Stimulated activated effector memory CD8-positive, alpha-beta T cell treated with anti-CD3 and anti-CD28 coated beads, Interleukin-12 subunit alpha, Interleukin-12 subunit beta, amount 100 ng/mL, for 72 hours (primary cell): ENCODE measurements at places on chromosomes 2 and 18.

DNA sequence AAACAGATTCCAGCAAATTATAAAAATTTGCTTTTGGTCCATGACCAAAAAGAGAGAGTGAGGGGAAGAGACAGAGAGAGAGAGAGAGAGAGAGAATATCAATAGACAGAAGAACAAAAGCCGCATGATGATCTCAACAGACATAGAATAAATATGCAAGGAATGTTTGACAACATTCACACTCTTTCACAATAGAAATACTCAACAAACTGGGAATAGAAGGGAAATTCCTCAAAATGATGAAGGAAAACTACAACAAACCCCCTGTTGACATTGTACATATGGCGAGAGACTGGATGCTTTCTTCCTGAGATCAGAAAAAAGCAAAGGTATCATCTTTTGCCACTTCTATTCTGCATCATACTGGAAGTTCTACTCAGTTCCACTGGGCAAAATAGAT lies 309.7 kb downstream of the RAD51AP2 start:
- DNase-seq, result no peak

GRCh38 chr2:96393989-96394761 lies 58.6 kb downstream of the NCAPH start:
- DNase-seq, result no peak

GRCh38 chr2:130864830-130865800 lies 28.4 kb downstream of the ARHGEF4 start:
- DNase-seq, result no peak

GRCh38 chr2:156779416-156780120 lies 343.4 kb downstream of the GPD2 start:
- DNase-seq, result no peak

- no peak for DNase-seq
Measured at GRCh38 chr2:198252472-198252871, 448.1 kb downstream of the PLCL1 start.

GRCh38 chr2:165839610-165840009 lies 45.6 kb upstream of the GALNT3 start:
- no peak for DNase-seq

DNA sequence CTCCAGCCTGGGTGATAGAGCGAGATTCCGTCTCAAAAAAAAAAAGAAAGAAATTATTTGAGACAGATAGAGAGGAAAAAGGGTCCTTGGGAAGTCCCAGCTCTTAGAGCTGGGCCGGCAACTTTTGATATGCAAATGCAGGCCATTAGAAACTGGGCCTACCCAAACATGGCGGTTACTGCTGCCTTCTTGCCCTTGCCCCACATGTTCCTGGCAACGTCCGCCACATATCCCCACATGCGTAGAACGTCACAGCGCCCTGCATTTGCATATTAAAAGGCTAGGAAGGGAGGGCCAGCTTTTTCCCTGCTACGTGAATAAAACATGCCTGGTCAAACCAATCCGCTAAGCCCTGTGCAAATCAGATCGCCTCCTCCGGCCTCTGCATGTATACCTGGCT lies 40.7 kb upstream of the LBH start:
- DNase-seq, result no peak

DNA sequence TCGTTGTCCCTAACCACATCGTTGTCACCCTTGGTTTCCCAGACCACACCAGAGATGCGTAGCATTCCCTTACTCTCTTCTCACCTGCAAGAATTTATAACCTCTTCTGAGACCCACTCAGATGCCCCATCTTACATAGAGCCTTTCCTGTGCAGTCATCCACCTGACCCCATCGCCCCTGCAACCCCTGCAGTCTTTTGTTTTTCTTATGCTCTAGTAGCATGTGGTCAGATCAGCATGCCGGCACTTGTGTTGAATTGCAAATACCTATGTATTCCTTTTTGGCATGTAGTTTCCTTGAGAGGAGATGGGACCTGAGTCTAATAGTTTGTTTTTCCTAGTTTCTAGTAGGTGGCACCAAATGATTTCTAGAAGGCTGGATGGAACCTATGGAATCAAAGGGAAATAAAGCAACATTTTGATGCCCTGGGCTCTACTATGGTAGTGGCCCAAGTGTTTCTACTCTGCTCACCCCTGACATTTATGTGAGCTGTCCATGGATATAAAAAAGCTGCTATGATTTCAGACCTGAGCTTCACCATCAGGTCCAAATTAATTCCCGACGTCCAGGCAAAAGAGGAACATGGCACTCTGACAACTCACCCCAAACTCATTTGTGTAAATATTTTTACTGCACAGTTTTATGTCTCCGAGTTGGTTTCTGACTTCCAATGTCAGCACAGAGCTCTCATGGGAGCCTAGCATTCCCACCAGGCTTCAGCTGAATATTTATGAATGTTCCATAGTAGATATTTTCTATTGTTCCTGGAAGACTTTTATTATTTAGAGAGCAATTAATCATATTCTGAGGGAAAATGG lies 143.6 kb downstream of the RNF144A start:
- DNase-seq, result no peak

DNA sequence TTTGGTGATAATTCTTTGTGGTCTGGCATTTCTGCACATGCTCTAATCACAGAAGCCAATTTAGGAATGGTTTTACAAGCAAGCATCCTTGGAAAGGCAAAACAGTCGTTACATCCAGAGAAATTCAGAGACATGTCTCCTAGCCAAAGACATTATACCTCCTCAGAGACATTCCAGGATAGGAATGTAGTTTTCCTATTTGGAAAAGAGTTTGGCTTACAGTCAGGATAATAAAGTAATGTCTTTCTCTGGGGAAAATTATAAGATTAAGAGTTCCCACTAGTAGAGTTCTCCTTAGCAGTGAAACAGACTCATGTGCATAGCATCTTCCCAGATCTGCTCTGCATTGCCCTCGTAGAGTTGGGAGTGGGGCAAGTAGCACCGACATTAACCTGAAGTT lies 753.6 kb upstream of the TMEFF2 start:
- DNase-seq, result no peak

DNA sequence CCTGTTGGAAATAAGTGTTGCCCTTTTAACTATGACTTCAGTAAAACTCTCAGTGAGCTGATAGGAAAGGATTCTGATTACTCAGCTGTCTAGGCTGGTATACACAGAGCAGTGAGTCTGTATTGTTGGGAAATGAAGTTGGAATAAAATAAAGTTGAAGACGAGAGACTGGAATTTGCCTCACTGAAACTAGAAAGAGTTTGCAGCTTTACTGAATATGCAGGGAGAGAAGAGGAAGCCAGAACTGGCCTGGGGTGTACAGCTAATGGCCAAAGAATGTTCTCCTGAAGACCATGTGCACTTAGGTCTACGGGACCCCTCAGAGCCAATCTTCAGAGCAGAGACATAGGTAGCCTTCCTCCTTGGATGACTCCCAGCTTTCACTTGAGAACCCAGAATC lies 26.5 kb downstream of the EIF4E2 start:
- DNase-seq, result no peak

DNA sequence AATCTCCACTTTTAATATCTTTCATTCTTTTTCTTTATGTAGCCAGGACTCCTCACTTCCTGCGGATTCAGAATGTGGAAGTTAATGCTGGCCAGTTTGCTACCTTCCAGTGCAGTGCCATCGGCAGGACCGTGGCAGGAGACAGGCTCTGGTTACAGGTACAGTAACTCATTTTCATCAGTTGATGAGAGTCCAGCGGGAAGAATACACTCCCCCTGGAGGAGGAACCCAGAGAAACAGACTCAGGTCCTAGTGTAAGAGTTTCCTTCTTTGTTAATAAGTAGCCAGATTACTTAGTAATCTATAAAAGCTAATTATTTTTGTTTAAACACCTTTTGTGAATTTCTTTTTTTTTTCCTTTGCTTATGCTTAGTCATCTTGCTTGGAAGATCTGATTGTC lies 359.4 kb downstream of the PTPRM start:
- no peak for DNase-seq

DNA sequence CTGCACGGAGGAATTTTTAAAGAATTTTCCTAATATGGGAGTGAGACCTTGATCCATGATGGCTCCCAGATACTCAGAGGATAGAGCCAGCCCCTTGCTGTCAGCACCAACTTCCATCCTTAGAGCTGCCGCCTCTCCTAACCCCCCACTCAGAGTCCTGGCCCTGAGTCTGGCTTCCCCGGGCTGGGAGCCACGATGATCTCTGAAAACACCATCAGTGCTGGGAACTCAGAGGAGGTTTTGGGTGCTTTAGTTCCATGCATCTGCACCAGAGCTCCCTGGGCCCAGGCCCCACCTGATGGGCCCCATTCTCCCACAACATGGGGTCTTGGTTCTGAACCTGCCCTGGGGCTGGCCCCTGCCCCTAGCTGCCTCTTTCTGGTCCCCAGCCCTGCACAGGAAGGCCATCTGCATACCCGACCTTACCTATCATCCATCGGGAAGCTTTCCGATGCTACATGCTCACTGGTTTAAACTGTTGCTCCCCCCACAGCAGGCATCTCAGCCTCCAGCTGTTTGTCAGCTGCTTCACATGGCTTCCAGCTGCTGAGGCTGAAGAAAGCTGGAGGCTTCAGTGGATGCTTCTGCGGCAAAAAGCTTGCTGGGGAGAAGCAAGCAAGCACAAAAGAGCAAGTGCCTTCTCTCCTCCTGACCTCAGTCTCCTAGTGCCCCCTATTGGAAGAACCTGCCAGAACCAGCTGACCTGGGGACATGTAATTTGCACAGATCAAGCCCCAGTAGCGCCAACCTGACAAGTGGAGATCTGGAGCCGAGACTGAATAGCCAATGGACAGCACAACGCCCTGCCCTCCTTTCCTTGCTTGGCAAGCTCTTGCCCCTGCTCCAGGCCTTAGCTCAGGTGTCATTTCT lies 24.2 kb upstream of the RHOB start:
- DNase-seq, result no peak

DNA sequence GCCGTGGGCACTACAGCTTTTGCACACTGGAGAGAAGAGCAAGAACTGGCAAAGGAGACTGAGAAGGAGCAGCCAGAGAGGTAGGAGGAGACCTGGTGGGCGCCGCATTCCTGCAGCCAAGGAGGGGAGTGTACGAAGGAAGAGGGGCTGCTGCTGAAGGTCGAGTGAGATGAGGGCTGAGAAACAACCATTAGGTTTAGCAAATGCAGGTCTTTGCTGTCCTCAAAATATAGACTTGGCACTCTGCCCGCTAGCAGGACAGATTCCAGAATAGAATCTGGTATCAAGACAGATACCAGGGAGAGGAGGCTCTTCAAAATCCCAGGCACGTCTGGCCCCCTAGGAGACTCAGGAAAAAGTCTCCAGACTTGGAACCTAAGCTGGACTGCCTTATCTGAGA lies 83.0 kb downstream of the TGOLN2 start:
- no peak for DNase-seq

GRCh38 chr2:115491186-115491793 lies 1048.8 kb downstream of the DPP10 start:
- DNase-seq, result no peak

DNA sequence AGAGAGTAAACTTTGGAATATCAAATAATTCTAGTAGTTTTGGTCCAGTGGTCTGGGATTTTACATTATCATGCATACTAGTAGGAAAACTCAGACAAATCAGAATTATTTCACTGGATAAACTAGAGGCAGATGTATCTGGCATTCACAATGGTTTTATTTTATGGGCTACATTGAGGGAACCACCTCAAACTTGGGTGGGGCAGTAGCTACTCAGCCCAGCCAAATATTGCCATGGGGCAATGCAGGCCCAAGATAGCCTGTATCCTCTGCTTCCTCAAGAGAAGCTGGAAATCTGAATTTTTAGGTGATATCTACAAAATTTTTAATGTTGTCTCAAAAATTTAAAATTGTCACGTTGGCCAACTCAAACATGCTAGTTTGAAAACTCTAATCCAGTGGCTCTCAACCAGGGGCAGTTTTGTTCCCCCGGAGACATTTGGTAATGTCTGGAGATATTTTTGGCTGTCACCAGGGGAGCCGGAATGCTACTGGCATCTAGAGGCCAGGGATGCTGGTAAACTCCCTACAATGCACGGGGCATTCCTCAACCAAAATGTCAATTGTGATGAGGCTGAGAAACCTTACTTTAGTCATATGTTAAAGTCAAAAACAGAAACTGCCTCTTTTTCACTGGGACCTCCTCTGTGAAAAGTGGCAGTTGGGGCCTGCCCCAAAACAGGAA lies 172.8 kb upstream of the SPRED2 start:
- DNase-seq, result no peak

- no peak for DNase-seq
Measured at GRCh38 chr2:68365087-68365486, at the start of gene PLEK. TSS of gene PLEK (plus strand) at chr2:68365282. CDS start at chr2:68365352, 70 bp downstream.

DNA sequence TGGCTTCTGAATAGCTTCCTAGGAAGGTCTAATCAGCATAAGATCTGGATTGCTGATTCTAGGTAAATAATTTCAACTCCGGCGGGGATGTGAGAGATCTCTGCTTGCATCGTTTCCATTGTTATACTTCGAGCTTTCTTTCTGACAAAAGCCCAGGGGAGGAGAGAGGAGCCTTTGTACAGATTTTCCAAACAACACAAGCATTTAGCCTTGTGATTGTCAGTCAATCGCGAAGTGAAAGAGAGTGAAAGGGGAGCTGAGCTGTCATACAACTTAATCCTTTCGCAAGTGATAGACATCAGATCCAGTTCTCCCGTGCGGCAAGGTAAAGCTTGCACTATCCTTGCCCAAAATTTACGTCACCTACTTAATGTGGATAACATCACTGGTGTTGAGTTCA lies 26.2 kb downstream of the RALB start:
- DNase-seq, result no peak

GRCh38 chr2:67660871-67661270 lies 263.7 kb downstream of the ETAA1 start:
- no peak for DNase-seq

DNA sequence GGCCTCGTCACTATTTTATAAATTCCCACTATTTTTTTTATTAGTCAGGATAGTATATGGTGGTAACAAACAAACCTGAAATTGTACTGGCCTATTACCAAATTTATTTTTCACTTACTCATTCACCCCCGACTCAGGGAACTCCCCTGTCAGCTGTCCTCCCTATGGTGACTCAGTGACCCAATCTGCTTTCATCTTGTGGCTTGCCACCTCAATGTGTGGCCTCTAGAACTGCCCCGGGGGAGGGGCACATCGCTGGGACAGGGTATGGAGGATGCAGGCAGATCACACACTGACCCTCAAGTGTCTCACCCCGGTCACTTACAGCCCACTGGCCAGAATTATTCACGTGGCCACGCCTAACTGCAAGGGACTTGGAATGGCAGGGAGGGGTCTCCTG lies 71.6 kb downstream of the ACTR2 start:
- DNase-seq, result peak; percentile 52

DNA sequence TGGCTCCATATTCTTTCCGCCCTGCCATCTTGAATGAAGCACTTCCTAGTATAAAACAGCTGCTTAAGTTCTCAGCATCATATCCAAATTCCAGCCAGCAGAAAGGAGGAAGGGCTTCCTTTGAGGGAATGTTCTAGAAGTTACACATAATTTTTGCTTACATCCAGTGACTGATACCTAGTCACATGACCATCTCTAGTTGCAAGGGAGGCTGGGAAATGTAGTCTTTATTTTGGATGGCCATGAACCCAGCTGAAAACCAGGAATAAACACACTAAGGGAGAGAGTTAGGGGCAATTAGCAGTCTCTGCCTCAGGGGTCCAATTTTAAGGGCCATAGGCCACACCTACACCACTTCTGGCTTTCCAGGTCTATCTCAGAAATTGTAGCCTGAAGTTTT lies 57.8 kb upstream of the LMAN1 start:
- no peak for DNase-seq
